ENCODE measurements at places on chromosomes 4 and X.
A peak's percentile ranks its signal among the peaks of the same experiment; 100 is the strongest.

DNA sequence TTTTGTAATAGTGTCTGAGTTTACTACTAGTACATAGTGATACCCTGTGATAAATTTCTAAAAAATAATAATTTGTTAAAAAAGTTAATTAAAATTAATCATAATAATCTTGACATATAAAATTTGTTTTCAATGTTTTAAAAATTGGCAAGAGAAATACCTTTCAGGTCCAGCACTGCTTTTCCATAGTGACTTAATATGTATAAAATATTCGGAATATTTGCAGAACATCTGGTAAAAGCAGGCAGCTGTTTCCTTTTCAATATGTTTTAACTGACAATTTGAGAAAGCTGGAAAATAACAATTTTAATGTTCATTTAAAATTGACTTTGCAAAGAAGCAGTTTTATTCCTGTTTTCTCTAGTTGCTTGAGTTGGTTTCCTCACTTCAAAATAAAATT, 17.6 kb upstream of the GK2 start:
- DNase-seq = no peak

DNA sequence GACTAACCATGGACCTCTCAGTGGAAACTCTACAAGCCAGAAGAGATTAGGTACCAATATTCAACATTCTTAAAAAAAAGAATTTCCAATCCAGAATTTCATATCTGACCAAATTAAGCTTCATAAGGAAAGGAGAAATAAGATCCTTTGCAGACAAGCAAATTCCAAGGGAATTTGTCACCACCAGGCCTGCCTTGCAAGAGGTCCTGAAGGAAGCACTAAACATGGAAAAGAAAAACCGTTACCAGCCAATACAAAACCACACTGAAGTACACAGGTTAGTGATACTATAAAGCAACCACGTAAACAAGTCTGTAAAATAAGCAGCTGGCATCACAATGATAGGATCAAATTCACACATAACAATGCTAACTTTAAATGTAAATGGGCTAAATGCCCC, 156.6 kb downstream of the FAM13A start:
- DNase-seq = no peak

GRCh38 chrX:35289952-35290351, 347.4 kb downstream of the FAM47B start:
- DNase-seq = no peak

DNA sequence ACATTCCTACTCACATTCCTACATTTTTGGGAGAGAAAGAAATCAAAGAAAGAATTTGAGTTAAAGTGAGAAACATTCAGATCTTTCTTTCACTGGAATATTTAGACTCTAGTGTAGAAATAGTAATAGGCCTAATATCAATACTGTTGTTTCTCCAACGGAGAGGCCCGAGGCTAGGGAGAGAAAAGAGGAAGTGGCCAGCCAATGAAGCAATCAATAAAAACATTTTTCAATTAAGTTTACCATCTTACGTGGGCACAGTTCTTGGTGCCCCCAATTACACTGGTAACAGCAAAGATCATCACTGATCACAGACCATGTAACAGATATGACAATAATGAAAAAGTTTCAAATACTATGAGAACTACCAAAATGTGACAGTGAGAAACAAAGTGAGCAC, 281.4 kb downstream of the GPM6A start:
- no peak for DNase-seq

GRCh38 chr4:173546776-173547175, 16.7 kb upstream of the HAND2 start:
- no peak for DNase-seq

- no peak for DNase-seq
Measured at GRCh38 chr4:148229798-148230197, 212.4 kb downstream of the NR3C2 start.

GRCh38 chrX:9897761-9898161, 69.4 kb upstream of the CLDN34 start:
- DNase-seq = no peak

DNA sequence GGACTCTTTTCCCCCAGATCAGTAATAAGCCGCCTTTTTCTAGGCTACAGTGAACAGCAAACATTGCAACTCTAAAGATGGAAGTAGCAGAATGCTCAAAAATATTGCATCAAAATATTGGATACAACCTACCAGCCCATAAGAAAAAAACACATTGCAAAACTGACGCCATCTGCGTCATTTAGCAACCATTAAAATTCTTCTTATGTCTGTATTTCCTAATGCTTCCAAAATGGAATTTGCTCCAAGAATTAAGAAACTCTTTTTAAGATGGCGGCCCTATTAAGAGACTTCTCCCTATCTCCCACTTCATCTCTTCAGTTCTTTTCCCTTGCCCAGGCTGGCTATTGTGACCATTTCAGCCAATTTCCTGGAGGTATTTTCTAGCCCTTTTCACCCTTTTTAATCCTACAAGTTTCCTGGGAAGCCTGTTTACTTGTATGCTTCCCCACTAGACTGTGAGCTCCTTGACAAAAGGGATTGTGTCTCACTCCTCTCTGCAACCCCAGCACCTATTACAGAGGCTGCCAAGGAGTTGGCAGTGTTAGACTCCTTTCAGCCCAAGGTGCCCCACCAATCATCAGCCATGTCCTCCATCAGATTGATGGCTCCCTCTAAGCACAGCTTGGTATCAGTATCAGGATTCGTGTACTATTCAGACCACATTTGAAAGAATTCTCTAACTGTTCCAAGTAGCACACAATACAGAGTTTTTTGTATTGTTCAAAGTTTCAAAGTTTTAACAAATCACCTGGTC, 4.4 kb downstream of the GPC3 start:
- no peak for DNase-seq

- no peak for DNase-seq
Measured at GRCh38 chr4:36264207-36264826, 17.1 kb upstream of the DTHD1 start.

- no peak for DNase-seq
Measured at GRCh38 chr4:95830651-95831050, 9.2 kb upstream of the PDHA2 start.

- DNase-seq = no peak
Measured at GRCh38 chrX:100745806-100746537, 14.1 kb upstream of the SYTL4 start.

GRCh38 chr4:6929812-6930464, 20.3 kb downstream of the TBC1D14 start:
- no peak for DNase-seq

GRCh38 chr4:80202741-80203553, 5.6 kb downstream of the PRDM8 start:
- no peak for DNase-seq

- DNase-seq = no peak
Measured at GRCh38 chrX:132165005-132165404, 37.2 kb upstream of the FRMD7 start.

DNA sequence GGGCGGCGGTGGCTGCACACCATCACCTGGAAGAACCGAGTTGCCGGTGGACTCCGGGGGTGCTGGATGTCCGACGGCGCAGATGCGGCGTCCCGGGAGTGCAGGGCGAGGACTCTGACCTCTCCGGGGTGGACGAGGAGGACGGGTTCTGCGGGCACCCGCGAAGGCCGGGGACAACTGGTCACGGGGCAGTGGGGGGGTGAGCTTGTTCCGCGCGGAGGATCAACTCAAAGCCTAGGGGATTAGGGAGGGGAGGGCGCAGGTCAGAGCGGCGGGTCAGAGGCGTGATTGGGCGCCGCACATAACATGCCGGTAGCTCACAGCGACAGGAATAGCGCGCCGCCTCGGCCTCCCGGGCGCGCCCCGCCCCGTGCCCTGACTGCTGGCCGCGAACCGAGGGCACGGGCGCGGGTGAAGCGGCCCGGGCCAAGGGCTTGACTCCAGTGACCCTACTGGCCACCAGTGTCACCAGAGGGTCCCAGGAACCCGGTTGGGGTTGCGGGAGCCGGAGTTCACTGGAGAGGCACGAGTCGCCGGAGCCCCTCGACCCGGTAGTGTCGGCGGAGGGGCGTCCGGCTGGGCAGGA, at the start of gene KLHL34:
TSS of gene KLHL34 (minus strand) at position 179 of the 586 bp plus-strand sequence. CDS start 542 bp downstream, outside the sequence.
- no peak for DNase-seq

- no peak for DNase-seq
Measured at GRCh38 chr4:183306811-183307210, 13.3 kb downstream of the CLDN22 start.

DNA sequence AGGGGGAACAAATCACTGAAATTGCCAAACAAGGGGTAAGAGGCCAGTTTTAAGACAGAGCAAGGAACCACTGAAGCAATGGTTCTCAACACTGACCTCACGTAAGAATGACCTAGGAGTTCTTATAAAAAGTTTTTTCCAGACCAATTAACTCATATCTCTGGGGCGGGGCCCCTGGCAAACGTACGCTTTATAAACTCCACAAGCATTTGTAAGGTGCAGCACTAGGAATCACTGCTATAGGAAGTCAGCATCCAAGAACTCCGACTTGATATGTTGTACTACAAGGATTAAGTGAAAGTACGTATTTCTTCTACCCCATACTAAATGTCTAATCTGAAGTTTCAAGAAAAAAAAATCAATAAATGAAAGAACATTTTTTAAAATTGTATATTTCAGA, 269.9 kb downstream of the RCHY1 start:
- DNase-seq = no peak

- no peak for DNase-seq
Measured at GRCh38 chrX:109274806-109275205, 207.1 kb downstream of the GUCY2F start.

DNA sequence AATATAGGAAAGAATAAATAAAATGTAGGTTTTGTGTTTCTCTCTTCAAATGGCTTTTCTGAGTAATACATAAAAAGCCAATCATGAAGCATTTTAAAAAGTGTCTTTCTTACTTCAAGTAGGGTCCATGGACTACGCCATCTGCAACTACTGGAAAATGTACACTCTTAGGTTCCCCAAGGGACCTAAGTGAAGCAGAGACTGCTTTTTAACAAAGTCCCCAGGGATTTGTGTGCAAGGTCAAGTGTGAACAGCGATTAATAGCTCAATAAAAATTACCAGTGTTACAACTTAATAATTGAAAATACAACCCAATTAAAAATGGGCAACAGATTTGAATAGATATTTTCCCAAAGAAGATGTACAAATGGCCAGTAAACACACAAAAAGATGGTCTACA, 84.9 kb downstream of the ARHGAP6 start:
- no peak for DNase-seq

DNA sequence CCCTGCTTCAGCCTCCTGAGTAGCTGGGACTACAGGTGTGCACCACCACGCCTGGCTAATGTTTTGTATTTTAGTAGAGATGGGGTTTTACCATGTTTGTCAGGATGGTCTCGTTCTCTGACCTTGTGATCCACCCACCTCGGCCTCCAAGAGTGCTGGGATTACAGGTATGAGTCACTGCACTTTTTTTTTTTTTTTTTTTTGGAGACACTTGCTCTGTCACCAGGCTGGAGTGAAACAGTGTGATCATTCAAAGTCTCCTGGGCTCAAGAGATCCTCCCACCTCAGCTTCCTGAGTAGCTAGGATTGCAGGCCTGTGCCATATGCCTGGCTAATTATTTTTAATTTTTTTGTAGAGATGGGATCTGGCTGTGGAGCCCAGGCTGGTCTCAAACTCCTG, 338.8 kb downstream of the PPP3CA start:
- DNase-seq = no peak

GRCh38 chr4:148287111-148287510, 155.1 kb downstream of the NR3C2 start:
- no peak for DNase-seq

GRCh38 chr4:167897116-167897515, 195.2 kb upstream of the ANXA10 start:
- peak; percentile 6 for DNase-seq

DNA sequence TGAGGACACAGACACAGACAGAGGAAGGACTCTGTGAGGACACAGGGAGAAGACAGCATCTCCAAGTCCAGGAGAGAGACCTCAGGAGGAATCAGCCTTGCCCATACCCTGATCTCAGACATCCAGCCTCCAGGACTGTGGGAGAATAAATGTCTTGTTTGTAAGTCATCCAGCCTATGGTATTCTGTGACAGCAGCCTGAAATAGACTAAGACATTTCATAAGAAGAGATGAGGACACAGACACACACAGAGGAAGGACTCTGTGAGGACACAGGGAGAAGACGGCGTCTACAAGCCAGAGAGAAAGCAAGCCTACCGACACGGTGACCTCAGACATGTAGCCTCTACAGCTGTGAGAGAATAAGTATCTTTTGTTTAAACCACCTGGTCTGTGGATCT, 112.1 kb downstream of the DHRSX start:
- DNase-seq = no peak

GRCh38 chr4:101970547-101971155, 180.1 kb downstream of the BANK1 start:
- no peak for DNase-seq

GRCh38 chr4:103425406-103425805, 227.3 kb upstream of the CENPE start:
- DNase-seq = no peak

GRCh38 chrX:22193851-22194659, 78.7 kb upstream of the CBLL2 start:
- no peak for DNase-seq

GRCh38 chr4:54091637-54092404, 8.1 kb upstream of the GSX2 start:
- DNase-seq = no peak

DNA sequence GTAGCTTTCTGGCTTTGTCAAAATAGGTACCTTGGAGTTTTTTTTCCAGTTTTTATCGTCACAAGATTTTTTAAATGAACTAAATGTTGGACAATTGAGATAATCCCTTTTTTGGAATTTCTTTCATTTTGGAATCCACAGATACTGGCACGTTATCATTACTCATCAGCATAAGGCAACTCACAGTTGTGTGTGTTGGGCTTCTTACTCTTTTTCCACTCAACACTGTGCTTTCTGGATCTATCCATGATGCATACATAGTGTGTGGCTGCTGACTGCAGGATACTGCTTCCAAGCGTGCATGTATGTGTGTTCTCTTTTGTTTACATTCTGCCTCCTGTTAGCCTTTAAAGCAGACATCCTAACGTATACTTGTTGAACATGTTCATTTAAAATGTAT, 113.5 kb upstream of the FAM9A start:
- DNase-seq = no peak

- no peak for DNase-seq
Measured at GRCh38 chrX:19740744-19741143, 146.7 kb downstream of the SH3KBP1 start.

DNA sequence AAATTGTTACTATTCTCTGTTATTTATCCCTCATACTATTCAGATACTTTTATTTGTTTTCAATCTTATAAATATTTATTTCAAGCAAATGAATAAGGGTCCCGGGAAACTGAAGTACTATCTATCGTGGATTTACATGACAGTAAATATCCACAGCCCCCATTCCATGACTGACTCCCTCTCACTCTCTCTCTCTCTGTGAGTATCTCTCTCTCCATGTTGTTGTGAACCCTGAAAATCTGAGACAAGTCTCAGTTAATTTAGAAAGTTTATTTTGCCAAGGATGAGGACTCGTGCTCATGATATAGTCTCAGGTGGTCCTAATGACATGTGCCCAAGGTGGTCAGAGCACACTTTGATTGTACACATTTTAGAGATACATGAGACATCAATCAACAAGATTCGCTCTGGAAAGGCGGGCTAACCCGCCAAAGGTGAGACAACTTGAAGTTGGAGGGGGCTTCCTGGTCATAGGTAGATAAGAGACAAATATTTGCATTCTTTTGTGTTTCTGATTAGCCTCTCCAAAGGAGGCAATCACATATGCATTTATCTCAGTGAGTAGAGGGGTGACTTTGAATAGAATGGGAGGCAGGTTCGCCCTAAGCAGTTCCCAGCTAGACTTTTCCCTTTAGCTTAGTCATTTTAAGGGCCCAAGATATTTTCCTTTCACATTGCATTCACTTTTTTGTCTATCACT, 986.4 kb downstream of the NLGN4X start:
- DNase-seq = no peak

Measured in neural crest cell (in vitro differentiated cells).